Activated T-cell treated with anti-CD3 and anti-CD28 coated beads, Interleukin-2, amount 50 U/mL, for 4 hours (primary cell): ENCODE measurements at places on chromosomes 2 and 18. TPM values are rescaled to one million over a fixed set of nuclear protein-coding genes. Genes with fewer than 3 reads are reported as not detected.
A peak's percentile ranks its signal among the peaks of the same experiment; 100 is the strongest.

ABCA12 gene
- total RNA-seq, result not detected

GPR39 gene
- total RNA-seq, result not detected

GKN2 gene
- not detected for total RNA-seq

RTKN gene
- total RNA-seq, result 1.0 TPM

PLCL1 gene
- total RNA-seq, result 1.8 TPM

KRTCAP3 gene
- total RNA-seq, result 5.2 TPM

GRCh38 chr2:102615620-102616436, 3.5 kb upstream of the SLC9A2 start:
- peak; percentile 12 for DNase-seq
